Skin of body (tissue), 3 donors: ENCODE measurements at places on chromosomes 1 and 21. TPM values are rescaled to one million over a fixed set of nuclear protein-coding genes. Genes with fewer than 3 reads are reported as not detected.

- peak; percentile 75 for DNase-seq
Observed at GRCh38 chr1:16181887-16182719, 26.2 kb upstream of the EPHA2 start.

GRCh38 chr1:16032388-16033102, 10.7 kb downstream of the CLCNKA start:
- DNase-seq: peak; percentile 16

DNA sequence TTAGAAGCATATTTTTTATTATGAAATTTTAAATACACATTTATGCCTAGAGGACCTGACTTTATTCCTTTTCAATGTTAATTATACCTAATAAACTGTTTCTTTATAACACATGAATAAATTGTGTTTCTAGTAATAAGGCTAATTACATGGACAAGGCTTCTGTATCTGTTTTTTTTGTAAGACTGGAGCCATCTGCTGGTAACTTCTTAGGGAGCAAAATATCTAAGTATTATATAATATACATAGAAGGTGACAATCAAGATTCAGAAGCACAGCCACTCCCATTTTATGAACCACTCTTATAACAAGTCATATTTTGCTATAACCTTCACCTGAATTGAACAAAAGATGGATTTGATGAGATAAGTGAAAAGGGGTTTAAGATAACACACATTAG, 84.2 kb downstream of the LBR start:
- no peak for DNase-seq

The WNT9A gene
- total RNA-seq: 1.5 TPM

DNA sequence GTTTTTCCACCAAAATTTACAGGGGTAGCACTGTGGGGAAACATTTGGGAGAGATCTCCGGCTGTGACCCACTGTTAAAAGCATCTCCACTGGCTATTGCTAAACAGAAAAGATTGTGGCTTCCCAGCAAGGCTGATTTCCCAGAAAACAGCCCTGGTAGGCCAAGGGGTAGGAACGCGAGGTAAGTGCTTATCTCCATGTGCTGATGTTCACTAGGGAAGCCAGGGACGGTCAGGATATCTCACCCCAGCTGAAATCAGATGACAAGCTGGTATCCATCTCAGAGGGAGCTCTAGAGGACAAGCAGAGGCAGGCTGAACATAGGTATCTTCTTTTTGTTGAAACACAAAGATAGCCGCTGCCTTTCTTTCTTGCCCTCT, 63.6 kb downstream of the MIS18A start:
- no peak for DNase-seq

The OR2W3 gene
- 1.8 TPM for total RNA-seq

- DNase-seq: no peak
Observed at GRCh38 chr1:236568285-236568894, 35.9 kb downstream of the HEATR1 start.

The MAP3K7CL gene
- total RNA-seq: 12.9 TPM

DNA sequence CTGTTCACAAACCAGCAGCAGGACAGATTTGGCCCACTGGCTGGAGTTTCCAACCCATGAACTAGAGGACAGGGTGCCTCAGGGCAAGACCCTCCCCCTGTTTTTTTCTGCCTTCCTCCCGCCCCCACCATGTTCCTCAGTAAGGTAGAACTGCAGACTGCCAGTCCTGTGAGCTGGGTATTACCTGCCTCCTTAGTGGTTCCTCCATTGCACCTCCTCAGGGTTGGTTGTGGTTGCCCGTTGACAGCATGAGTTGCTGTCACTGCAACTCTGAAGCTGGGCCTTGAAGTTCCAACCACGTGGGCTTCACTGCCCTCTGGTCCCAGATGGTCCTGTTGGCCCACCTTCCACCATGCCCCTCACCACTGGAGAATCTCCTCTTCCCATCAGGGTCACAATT, 28.8 kb downstream of the TENT5C start:
- DNase-seq: no peak

DNA sequence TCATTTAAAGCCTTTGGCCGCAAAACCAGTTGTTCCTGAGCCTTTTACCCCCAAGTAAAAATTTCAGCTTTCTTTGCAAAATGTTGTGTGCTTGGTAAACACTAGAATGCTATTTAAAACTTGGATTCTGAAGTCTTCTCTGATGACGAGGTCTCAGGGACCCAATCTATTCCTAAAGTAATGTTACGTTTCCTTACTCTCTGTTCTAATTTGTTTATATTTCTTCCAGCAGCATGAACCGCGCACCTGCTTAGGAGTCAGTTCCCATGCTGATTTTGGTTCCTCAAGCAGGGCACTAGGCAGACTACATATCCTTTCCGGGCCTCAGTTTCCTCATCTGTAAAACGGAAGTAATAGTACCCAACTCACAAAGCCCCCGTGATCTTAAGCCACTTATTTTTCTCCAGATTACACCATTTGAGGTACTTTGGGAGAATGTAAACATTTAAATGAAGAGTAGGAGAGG, 969 bp upstream of the ALDH4A1 start:
- DNase-seq: no peak

The SEMA6C gene
- 10.7 TPM for total RNA-seq

- DNase-seq: no peak
Observed at GRCh38 chr1:18537386-18538306, 56.9 kb downstream of the KLHDC7A start.
